B cell (primary cell): ENCODE measurements at places on chromosomes 4 and X.

GRCh38 chr4:122798101-122798500 is 28.5 kb upstream of the FGF2 start:
- DNase-seq = no peak

GRCh38 chr4:159410076-159410777 is 307.3 kb downstream of the RAPGEF2 start:
- DNase-seq = no peak

DNA sequence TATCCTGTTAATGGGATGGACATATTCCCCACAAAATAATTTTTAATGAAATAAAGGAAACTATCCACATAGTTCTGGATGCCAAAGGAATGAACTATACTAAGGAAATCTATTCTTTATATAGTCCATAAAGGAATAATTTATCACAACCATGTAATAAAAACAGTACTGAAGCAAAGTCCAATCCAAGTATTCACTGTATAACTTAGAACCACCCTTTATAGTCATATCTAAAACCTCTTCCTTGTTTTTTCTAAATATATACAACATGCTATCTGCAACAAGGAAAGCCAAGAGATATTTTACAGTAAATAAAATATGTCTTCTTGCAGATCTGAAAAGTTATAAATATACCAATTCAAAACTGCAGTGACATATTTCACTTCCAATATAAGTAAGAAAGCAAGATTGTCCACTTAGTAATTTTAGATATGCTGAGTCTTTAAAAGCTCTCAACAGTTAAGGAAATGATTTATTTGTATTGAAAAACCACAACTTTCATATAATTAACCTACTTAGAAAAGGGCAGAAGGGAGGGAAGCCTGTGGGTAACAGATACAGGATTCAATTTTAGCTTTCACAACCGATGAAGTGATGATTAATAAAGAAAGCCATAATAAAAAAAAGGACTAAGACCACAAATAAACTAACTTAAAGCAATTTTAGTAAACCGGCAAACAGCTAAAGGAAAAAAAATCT is 8.0 kb downstream of the NR3C2 start:
- no peak for DNase-seq

DNA sequence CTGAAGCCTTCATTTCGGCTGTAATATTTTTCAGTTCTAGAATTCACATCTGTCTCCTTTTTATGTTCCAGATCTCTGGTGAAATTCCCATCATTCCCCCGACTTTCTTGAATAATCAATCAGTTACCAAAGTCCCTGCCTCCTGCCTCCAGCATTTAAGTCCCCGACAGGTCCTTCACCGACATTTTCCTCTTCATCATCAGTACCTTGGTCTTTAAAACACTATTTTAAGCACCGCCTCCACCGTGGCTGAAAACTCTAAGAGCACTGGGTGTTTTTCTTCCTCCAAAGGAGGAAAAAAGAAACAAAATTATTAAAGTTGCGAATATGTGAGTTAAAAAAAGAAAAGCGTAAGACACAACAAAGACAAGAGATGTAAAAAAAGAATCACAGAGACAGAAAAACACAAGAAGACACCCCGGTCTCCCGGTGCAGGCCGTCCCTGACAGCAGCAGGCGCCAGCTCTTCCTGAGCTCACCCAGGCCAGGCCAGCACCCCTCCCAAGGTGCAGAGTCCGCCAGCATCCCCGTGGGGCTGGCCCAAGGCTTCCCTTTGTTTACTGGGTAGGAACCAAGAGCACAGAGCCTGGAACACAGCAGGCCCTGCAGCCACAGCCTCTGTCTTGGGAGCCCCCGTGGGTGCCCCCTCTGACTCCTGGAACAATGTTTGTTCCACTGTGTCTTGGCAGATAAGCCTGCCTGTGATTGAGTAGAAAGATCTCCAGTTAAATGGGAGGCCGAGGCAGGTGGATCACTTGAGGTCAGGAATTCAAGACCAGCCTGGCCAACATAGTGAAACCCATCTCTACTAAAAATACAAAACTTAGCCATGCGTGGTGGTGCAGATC is 49.3 kb upstream of the CPLX1 start:
- DNase-seq = no peak
